ENCODE measurements at places on chromosomes 12 and 14.

DNA sequence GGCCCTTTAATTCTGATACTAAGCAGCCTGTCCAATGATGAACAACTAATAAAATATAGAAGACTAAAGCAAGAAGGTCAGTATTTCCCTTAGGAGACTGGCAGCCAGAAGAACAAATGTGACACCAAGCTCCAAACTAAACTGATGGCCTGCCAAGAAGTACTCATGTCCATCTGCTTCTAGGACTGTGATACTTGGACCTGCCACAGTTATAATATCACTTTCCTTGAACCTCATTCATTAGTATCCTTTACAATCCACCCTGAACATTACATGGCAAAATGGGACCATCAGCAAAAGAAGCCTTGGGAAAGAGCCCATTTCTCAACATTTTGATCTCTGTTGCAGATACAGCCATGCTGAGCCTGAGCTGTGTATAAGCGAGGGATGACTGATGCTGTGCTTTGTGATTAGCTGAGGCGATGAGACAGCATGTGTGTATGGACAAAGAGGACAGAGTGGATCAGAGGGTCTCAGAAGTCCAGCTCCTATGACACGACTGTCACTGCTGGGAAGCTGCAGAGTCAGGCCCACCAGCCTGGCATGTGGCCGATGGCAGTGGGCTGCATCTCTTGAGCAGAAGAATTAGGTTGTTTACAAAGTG is 73.9 kb downstream of the TGFB3 start:
- DNase-seq = no peak

DNA sequence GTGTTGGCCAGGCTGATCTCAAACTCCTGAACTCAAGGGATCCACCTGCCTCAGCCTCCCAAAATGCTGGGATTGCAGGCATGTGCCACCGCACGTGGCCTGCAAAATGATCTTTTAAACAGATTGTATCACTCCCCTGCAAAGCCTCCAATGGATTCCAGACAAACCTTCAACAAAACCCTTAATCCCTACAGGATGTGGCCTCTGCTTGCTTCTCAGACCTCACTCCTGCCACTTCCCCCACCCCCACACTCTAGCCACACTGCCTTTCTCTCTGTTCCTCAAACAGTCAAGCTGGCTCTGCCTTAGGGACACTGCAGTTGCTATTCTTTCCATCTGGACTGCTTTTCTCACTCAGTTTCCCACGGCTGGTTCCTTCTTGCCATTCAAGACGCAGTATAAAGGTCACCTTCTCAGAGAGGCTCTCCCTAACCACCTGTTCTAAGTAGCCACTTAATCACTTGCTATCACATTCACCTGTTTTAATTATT is 47.3 kb upstream of the TMED10 start:
- DNase-seq = no peak

DNA sequence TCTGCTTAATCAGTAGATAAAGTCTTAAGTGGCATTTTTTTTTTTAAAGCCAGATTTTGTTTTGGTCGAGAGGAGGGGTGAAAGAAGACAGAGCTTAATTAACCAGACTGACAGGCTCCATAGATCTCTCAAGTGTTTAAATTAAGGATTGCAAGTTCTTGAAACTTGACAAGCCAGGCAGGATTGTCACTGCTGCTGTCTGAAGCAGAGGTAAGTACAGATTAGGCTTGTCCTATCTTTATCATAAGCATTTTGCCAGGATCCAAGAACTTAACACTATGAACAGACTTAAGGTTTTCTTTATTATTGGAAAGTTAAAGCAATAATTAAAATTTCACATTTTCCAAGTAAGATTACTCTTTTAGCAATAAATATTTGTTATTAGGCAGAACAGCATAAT is 179.6 kb upstream of the LMO3 start:
- no peak for DNase-seq

DNA sequence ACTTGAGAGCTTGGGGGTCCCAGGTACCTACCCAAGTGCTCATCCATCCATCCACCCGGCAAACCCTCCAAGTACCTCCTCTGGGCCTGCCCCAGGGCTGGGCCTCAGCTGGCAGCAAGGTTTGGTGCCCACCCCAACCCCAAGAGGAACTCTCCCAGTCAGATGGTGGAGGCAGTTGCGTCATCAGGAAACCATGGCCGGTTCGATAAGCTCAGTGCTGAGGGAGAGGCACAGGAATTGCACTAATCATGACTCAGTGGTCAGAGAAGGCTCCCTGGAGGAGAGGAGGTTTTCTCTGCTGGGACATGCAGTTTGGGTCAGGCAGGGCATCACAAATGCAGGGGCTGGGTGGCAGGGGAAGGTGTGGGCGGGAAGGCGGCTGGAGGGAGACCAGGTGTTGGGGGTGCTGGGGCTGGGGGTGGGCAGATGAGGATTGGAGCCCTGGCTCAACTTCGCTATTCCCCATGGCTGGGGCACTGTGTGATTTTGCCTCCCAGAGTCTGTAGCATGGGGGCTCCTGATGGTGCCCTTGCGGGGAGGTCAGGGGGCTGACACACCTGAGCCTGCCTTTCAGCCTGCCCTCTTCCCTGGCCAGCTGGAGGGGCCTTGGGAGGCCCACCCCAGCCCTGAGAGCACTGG is 32.2 kb downstream of the SH2B3 start:
- no peak for DNase-seq

DNA sequence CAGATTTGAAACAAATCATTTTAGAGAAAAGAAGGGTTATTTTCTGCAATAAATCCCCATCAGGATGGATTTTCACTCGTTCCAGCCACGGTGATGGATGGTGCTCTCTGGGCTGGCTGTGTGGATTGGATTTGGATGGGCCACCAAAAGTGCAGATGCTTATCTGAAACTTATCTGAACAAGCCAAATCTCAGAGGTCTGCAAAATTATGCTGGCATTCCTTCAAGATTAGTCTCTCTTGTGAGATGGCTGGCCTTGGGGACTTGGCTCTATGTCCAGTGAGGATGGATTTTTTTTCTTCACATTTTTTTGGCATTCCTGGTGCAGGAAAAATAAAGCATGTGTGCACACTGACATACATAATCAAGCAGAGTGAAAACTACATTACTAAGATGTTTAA is 341.9 kb downstream of the GXYLT1 start:
- DNase-seq = no peak
